Ovary (tissue), 10 donors: ENCODE measurements at places on chromosomes 12 and 14. TPM values are rescaled to one million over a fixed set of nuclear protein-coding genes. Genes with fewer than 3 reads are reported as not detected.

The CMA1 gene
- 0.30 TPM for polyA plus RNA-seq

The RAD51AP1 gene
- polyA plus RNA-seq = 1.5 TPM

The DIO2 gene
- polyA plus RNA-seq = 0.08 TPM

The ITPR2 gene
- polyA plus RNA-seq = 5.9 TPM

The MYG1 gene
- polyA plus RNA-seq = 29.9 TPM

The CACNA1C gene
- polyA plus RNA-seq = 8.3 TPM

The SNRPF gene
- polyA plus RNA-seq = 21.7 TPM
